ENCODE measurements at places on chromosomes 4 and X. TPM values are rescaled to one million over a fixed set of nuclear protein-coding genes. Genes with fewer than 3 reads are reported as not detected.
A peak's percentile ranks its signal among the peaks of the same experiment; 100 is the strongest.

GRCh38 chrX:1493412-1493811 lies 40.7 kb upstream of the ASMTL start:
- H3K4me3 ChIP-seq, result no peak overlapping the region
- DNase-seq, result no peak
- no peak overlapping the region for H3K27ac ChIP-seq
- peaks cover 8% of the 10 kb centered on the region for H3K4me1 ChIP-seq

- H3K36me3 ChIP-seq, result no peaks in the 10 kb centered on the region
- H3K4me1 ChIP-seq, result no peaks in the 10 kb centered on the region
- DNase-seq, result no peak
- no peaks in the 10 kb centered on the region for H3K27me3 ChIP-seq
- H3K4me3 ChIP-seq, result no peak overlapping the region
Measured at GRCh38 chr4:1635464-1635863, 48.6 kb downstream of the FAM53A start.

- no peaks in the 10 kb centered on the region for H3K27me3 ChIP-seq
- DNase-seq, result peak; percentile 47
- peaks cover 17% of the 10 kb centered on the region for H3K4me1 ChIP-seq
Measured at GRCh38 chrX:49309401-49309981, 6.0 kb downstream of the GAGE10 start.

Gene RBM46
- not detected for polyA plus RNA-seq

Gene FMR1NB
- not detected for polyA plus RNA-seq

DNA sequence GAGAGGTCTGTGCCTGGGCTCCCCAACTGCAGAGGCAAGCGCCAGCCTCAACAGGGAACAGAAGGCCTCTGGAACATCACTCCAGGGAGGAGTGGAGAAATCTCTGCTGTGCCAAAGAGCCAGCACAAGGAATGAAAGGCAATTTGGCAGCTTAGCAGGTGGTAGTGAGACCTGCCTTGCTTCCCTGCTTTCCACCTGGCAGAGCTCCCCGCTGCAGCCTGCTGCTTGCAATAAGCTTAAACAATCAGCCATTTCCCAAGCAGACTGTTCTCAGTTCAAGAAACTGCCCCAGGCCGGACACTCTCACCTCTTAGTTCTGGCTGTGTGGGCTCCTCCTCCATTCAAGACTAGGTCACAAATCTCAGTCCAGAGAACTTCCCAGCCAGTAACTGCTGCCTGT lies 370.6 kb downstream of the MAGEB5 start:
- DNase-seq, result no peak
- H3K27me3 ChIP-seq, result no peaks in the 10 kb centered on the region
- H3K4me1 ChIP-seq, result no peaks in the 10 kb centered on the region
- no peak overlapping the region for H3K27ac ChIP-seq
- no peak overlapping the region for H3K4me3 ChIP-seq
- no peaks in the 10 kb centered on the region for H3K36me3 ChIP-seq

- no peak overlapping the region for H3K4me3 ChIP-seq
- no peaks in the 10 kb centered on the region for H3K27me3 ChIP-seq
Measured at GRCh38 chrX:4579480-4579879, 866.0 kb upstream of the PRKX start.

DNA sequence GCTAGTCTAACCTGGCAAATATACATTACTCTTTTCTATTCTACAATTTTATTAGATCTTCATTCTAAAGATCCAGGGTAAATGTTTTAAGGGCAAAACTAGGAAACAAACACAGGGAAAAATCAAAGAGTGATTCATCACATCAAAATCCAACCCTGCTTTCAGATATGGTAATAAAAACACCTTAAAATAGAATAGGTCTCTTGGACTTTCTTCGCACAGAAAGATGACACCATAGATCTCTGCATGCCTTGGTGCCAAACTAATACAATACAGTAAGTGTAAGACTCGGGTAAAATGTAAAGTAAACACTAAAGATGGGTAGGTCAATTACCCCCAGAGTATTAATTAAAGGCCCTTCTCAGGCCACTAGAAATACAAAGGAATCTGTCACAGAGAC lies 34.2 kb downstream of the LDB2 start:
- H3K27ac ChIP-seq, result no peak overlapping the region
- no peak for DNase-seq
- no peaks in the 10 kb centered on the region for H3K27me3 ChIP-seq

DNA sequence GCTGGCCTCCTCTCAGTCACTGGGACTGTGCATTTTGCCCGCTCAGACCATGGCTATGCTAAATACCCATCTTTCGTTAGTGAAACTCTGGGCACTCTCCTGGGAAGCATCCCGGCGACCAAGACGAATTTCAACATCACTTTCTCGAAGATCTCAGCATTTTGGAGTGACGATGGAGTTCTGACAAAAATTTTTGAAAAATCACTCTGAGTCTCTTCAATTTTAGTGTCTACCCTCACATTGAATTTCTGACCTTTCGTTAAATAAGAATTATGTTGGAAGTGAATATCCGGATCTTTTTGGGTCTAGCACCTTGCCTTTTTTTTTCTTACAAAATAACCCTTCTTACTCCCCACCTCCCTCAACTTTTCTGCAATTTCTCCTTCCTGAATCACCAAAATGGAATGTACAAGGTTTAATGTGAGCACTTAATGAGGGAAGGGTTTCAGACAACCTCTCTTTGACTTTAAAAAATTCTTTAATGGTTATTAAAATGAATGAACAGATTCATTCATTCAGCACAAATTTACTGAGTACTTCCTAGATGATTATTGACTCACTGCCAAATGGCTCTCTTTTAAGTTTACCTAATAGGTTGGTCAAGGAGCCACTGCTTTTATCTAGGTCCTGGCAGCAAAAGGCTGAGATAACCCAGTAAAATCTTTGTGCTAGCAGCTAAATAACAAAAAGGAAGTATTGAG lies 746 bp upstream of the AADAT start:
- H3K36me3 ChIP-seq, result no peaks in the 10 kb centered on the region
- no peaks in the 10 kb centered on the region for H3K27me3 ChIP-seq
- DNase-seq, result no peak
- no peak overlapping the region for H3K4me3 ChIP-seq

- no peaks in the 10 kb centered on the region for H3K36me3 ChIP-seq
- no peaks in the 10 kb centered on the region for H3K4me1 ChIP-seq
- no peaks in the 10 kb centered on the region for H3K27me3 ChIP-seq
Measured at GRCh38 chr4:178174756-178175155, 732.5 kb upstream of the AGA start.

DNA sequence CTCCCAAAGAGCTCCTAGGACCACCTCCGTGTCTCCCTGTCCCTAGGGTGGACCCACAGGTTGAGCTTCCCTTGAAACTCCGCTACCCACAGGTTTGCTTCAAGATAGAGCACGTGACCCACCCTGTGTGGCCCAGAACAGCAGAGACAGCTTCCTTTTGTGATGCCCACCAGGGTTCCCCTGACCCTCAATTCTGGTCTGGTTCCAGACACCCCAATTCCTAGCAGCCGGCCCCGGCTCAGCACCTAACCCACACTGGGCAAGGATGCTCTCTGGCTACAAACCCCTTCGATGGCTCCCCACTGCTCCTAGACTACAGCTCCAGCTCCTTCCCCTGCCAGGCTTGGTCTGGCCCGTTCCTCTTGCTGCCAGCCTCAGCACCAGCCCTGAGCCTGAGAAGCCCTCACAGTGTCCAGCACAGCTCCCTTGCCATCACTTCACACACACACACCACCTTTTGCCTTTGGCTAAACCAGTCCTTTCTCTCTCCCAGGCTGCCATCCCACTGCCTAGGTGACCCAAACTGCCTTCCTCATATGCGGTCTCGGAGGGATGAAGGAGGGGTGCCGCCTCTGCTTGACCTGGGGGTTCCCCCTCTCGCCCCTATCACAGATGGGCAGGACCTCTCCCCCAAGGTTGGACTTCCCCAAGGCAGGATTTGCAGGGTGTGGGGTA lies 6.2 kb downstream of the PNCK start:
- H3K4me1 ChIP-seq, result no peaks in the 10 kb centered on the region
- H3K4me3 ChIP-seq, result no peak overlapping the region
- no peaks in the 10 kb centered on the region for H3K27me3 ChIP-seq
- no peaks in the 10 kb centered on the region for H3K36me3 ChIP-seq
- H3K27ac ChIP-seq, result no peak overlapping the region

Gene TRAM1L1
- polyA plus RNA-seq, result not detected

Gene CXorf65
- polyA plus RNA-seq, result 7.4 TPM

Gene CTAG2
- not detected for polyA plus RNA-seq

DNA sequence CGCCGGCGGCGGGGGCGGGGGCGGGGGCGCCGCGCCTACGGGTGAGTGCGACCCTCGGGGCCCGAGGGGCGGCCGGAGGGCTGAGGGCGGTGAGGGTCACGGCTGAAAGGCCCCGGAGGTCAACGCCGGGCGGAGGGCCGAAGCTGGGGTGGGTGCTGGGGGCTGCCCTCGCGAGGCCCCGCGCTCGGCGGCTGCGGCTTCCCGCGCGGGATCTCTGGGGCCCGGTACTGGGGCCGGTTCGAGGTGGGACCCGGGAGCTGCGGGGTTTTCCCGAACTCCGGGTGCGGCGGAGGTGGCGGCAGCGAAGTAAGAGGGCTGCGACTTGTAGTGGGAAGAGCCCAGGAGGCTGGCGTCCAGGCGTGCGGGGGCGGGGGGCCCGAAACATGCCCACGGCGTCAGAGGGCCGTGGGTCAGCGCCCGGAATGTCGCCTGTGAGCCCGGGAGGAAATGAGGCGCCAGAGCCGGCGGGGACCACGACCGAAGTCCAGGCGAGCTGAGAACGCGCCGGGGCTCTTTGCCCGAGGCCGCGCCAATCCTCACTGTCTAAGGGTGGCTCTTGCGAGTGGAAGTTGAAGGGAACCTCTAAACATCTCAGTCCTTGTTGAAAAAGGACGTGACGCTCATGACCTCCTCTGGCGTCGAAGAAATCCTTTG lies 407 bp downstream of the IL13RA1 start:
- no peaks in the 10 kb centered on the region for H3K27me3 ChIP-seq
- no peak for DNase-seq
- no peaks in the 10 kb centered on the region for H3K36me3 ChIP-seq
- no peak overlapping the region for H3K4me3 ChIP-seq

DNA sequence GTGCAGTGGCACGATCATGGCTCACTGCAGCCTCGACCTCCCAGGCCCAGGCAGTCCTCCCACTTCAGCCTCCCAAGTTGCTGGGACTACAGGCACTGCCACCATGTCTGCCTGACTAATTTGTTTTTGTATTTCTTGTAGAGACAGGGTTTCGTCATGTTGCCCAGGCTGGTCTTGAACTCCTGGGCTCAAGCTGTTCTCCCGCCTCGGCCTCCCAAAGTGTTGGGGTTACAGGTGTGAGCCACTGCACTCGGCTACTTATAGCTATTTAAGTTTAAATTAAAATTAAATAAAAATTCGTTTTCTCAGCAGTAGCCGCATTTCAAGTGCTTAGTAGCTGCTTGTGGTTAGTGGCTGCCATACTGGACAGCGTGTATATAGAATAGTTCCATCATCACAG lies 3.5 kb downstream of the SMAD1 start:
- no peak for DNase-seq
- H3K27me3 ChIP-seq, result no peaks in the 10 kb centered on the region
- no peak overlapping the region for H3K4me3 ChIP-seq
- H3K36me3 ChIP-seq, result no peaks in the 10 kb centered on the region

DNA sequence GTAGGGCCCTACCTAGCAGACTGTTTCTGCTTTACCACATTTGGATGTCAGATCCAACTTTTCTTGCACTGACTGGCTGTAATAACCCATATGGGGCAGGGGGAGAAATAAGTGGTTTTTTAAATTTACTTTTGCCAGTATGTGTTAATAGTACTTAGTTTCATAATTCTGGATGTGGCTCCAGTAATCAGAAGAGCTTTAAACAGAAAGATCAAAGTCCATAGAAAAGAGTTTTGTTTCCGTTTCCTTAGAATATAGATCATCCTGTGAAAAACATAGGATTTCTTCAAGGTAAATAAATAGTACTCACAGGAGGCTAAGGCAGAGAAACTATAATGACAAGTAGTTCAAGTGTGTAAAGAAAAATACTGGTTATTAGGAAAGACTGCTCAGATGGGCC lies 85.6 kb downstream of the SLC39A8 start:
- H3K27me3 ChIP-seq, result no peaks in the 10 kb centered on the region
- no peak overlapping the region for H3K27ac ChIP-seq
- H3K4me1 ChIP-seq, result no peaks in the 10 kb centered on the region
- no peak for DNase-seq

GRCh38 chr4:6189511-6189910 lies 10.8 kb downstream of the JAKMIP1 start:
- H3K4me3 ChIP-seq, result no peak overlapping the region
- no peak overlapping the region for H3K27ac ChIP-seq
- peaks cover 9% of the 10 kb centered on the region for H3K4me1 ChIP-seq
- H3K36me3 ChIP-seq, result no peaks in the 10 kb centered on the region

Gene ATXN3L
- polyA plus RNA-seq, result not detected

- H3K4me3 ChIP-seq, result no peak overlapping the region
- DNase-seq, result no peak
- no peaks in the 10 kb centered on the region for H3K27me3 ChIP-seq
- no peak overlapping the region for H3K27ac ChIP-seq
Measured at GRCh38 chr4:7323872-7324650, 110.7 kb downstream of the PSAPL1 start.

Gene ALPK1
- polyA plus RNA-seq, result 4.1 TPM

- no peaks in the 10 kb centered on the region for H3K4me1 ChIP-seq
- DNase-seq, result no peak
- no peaks in the 10 kb centered on the region for H3K27me3 ChIP-seq
- no peak overlapping the region for H3K27ac ChIP-seq
- no peaks in the 10 kb centered on the region for H3K36me3 ChIP-seq
- no peak overlapping the region for H3K4me3 ChIP-seq
Measured at GRCh38 chrX:52031371-52031770, 37.6 kb downstream of the MAGED4B start.

Gene ESX1
- polyA plus RNA-seq, result not detected

DNA sequence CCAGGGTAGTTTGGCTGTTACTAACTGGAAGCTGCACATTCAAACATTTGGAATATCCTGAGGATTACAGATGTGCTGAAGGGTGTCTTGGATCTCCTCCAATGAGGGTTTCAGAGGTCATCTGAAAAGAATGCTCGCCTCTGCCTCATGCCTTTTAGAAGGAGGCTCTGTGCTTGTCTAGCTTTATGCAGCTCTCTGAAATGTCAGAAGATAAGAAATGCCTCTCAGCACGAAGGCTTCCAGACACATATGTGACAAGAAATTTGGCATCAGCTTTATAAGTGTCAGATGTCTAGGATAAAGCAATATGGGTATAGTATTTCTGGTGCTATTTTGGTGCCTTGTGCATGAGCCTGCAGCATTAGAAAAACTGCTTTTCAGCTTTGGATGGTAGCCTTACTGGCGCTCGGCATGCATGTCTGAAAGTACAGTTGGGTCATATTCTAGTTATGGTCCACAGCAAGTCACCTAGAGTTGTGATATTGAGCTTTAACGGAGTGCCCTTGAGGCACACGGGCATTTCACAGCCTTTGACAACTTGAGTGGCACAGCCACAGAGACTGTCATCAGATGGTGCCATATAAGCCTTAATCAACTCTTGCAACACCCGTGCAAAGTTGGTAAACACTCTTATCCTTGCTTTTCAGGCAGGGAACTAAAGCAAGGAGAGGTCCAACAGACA lies 70.8 kb upstream of the PGRMC2 start:
- H3K27me3 ChIP-seq, result no peaks in the 10 kb centered on the region
- H3K36me3 ChIP-seq, result no peaks in the 10 kb centered on the region
- no peak overlapping the region for H3K4me3 ChIP-seq
- no peaks in the 10 kb centered on the region for H3K4me1 ChIP-seq
- DNase-seq, result no peak
- no peak overlapping the region for H3K27ac ChIP-seq

Measured in CD4-positive, alpha-beta memory T cell (primary cell).